ENCODE measurements at places on chromosomes 2 and 18.

GRCh38 chr2:158509928-158510797, 53.4 kb downstream of the PKP4 start:
- DNase-seq: peak; percentile 58

DNA sequence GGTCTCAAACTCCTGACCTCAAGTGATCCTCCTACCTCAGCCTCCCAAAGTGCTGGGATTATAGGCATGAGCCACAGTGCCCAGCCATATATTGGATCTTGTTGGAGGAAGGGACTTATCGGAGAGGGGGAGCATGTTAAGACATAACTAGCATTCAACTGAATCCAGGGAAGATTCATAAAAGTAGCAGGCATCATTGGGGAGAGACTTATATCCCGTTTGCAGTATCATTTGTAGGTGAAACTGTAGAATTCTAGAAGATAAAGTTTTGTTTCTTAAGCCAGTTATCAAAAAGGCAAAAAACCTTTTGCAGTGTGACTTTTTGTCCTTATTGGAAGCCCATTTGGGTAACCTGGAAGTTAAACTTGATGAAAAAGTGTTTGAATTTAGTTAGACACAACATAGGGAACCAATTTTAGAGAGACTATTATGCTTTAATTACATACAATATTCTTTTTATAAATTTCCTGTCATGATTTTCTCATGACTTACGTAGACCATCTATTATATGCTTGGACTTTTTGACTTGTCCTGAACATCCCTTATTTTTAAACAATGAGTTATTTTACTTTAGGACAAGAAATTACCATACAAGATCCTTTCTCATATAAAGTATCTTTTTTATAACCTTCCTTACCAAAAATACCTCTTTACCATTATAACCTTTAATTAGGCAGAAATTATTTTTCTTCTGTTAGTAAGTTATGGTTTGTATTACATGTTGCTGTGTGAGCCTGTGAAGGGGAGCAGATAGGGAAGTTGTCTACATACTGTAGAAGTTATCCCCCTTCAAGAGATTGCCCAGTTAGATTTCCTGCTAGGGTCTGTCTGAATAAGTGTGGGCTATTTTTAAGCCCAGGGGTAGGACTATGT, 20.3 kb downstream of the RAB3GAP1 start:
- DNase-seq: no peak

DNA sequence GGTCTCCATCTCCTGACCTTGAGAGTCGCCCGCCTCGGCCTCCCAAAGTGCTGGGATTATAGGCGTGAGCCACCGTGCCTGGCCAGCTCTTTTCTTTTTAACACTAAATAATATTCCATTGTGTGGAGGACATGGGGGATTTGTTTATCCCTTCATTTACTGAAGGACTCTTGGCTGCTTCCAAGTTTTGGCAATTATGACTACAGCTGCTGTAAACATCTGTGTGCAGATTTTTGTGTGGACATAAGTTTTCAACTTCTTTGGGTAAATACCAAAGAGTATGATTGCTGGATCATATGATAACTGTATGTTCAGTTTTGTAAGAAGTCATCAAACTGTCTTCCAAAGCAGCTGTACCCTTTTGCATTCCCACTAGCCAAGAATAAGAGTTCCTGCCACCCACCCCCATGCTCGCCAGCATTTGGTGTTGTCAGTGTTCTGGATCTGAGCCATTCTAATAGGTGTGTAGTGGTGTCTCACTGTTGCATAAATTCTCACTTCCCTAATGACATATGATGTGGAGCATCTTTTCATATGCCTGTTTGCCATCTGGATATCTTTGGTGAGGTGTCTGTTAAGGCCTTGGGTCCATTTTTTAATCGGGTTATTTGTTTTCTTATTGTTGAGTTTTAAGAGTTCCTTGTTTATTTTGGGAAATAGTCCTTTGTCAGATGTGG, 52.2 kb downstream of the TNFRSF11A start:
- DNase-seq: no peak

DNA sequence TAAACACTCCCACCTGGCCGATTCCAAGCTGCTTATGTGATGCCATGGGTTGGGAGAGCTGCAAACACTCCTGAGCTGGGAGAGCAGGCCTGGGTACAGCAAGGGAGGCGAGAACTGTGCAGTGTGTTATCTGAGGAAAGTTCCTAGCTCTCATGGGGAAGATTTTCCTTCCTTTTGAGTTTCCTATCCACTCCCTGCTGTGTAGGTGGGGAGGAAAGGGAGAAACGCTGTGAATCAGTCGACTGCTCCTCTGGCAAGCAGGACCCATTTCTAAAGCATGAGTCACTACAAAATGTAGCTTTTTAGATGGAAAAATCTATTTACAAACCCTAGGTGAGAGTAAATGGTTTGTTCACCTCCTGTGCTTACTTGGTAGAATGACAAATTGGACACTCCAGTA, 80.4 kb downstream of the SH3RF3 start:
- DNase-seq: peak; percentile 40

GRCh38 chr2:80510716-80511115, 206.2 kb upstream of the LRRTM1 start:
- DNase-seq: no peak

DNA sequence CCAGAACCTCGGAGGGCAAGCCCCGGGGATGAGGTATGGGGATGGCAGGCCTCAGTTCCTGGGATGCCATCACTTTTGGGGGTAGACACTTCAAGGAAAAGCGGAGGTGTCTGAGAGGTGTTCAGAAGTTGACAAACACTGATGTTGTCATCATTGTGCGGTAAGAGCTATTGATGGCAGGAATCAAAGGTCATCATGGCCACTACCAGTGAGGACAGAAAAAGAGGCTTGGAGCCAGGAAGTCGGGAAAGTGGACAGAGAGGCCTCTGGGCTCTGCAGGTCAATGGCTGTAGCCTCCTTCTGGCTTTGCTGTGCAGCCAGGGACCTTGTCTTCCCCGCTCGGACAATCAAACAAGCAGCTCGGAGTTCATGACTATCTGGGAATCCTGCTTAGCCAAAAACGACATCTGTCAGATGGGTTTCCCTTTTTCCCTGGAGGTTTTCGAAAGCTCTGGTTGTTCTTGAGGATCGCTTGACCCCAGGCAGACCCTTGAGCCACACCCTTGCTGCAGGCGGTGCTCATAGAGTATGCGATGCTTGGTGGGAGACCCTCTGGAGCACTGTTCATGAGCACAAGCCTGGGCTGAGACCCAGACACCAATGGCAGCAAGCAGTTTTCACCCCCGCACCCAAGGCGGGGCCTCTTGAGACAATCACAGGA, 19.4 kb downstream of the ACKR3 start:
- no peak for DNase-seq

- DNase-seq: no peak
Observed at GRCh38 chr2:24815171-24815570, 21.9 kb downstream of the CENPO start.

GRCh38 chr18:68940039-68940438, 142.2 kb downstream of the CCDC102B start:
- DNase-seq: no peak

- DNase-seq: no peak
Observed at GRCh38 chr2:236700703-236701102, 131.1 kb downstream of the ACKR3 start.

DNA sequence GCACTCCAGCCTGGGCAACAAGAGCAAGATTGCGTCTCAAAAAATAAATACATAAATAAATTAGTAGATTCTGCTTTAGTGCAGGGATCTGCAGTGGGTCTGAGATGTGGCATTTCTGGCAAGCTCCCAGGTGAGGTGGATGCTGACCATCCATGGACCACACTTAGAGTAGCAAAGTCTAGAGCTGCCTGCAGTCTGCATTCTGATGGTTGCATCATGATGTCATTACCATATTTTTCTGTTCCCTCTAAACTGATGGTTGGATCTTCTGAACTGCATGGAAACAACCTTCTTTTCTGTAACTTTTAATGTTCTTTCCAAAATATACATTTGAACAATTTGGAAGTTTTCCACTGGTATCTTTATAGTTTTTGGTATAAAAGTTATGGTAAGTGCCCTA, 42.9 kb downstream of the MYL12B start:
- no peak for DNase-seq

DNA sequence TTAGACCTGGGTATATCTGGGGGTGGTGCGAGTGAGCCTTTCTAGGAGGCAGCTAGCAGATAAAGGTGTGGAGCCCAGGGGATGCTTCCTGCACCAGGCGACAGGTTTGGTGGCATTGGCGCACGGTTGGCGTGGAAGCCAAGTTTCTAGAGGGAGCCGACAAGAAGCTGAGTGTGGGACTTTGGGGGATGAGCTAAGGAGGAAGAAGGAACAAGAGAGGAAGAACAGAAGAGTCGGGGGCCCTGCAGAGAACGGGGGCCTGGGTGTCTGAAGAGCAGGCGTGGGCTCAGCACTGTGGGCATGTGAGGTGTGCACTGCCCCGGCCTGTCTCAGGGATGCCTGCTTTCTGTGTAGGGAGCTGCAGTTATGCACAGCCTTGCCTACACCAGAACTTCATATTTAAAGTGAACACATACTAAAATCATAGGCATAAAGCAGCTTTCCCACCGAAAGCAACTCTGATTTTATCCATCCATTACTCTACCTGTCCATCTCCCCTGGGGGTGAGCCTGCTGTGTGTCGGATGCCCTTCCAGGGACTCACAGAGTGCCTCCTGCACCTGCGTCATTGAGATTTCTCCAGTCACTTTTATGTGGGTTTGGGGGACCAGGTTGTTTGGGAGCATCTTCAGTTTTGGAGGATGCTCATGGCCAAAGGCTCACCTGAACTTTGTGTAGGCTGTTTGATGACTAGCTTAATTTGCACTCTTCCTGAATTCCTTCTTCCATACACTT, 149.7 kb downstream of the LDLRAD4 start:
- DNase-seq: no peak

DNA sequence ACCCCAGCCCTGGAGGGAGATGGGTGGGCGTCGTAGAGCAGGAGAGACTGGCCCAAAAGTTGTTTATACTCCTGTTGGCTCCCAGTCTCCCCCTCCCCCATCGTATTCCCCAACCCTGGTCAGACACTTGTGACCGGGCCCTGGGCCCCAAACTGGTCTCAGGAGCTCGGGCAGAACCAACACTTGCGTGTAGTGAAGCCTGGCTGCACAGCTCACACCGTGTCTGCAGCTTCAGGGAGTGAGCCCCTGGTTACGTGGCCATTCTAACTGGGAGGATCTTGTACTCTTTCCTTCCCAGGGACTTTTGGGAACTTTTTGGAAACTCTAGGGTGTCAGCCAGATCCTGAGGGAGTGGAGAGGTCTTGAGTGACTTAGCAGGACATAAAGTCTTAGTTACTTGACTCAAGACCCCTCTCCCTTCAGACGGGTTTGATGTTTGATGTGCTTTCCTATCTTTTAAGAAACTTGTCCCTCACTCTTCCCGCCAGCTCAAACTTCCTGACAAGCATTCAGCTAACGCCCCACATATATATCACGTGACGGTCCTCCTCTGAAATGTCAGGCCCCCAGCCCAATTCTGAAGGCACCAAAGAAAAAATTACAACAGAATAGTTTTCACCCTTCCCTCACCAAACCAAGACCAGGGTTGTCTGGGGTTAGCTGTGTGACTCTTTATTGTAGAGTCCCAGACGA, 2.3 kb downstream of the PKDCC start:
- DNase-seq: no peak

DNA sequence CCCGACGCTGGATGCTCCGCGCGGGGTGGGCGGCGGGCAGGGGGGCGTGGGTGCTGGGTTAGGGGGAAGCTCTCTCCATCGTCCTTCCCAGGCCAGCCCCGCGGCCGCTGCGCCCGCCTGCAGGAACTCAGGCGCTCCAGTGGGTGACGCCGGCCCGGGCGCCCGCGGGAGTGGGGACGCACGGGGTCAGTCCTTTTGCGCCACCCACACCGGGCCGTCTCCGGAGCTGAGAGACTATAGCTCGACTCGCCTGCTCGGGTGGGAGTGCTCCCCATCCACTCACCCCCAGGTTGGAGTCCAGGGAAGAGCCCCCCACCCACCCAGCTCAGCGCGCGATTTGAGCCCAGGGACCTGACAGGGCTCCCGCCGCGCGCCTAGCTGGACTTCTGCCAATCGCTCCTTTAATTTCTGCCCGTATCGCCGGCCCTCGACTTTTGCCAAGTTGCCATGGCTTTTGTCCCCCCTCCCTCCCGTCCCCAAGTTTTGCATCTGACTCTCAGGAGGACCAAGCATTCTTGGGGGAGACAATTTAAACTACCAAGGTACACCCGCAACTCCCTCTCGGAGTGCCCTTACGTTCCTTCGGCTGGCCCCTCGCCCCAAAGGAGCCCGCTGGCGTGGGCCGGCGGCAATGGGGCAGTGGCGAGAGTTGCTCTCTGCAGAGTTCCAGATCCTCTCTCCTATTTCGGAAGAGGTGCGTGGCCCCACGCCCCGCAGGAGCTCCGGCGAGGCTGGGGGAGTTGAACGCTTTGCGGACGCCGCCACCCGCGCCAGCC, 205.8 kb upstream of the SMAD2 start:
- no peak for DNase-seq

GRCh38 chr18:49668574-49669275, 106.9 kb downstream of the LIPG start:
- no peak for DNase-seq

GRCh38 chr18:60649107-60649506, 276.5 kb upstream of the MC4R start:
- no peak for DNase-seq

- DNase-seq: no peak
Observed at GRCh38 chr18:58671632-58672564, 633 bp downstream of the MALT1 start.

- no peak for DNase-seq
Observed at GRCh38 chr2:121185571-121186074, 99.4 kb downstream of the TFCP2L1 start.

GRCh38 chr2:38734299-38735058, 16.7 kb downstream of the SRSF7 start:
- no peak for DNase-seq
